ENCODE measurements at places on chromosomes 1 and 21.
A peak's percentile ranks its signal among the peaks of the same experiment; 100 is the strongest.

DNA sequence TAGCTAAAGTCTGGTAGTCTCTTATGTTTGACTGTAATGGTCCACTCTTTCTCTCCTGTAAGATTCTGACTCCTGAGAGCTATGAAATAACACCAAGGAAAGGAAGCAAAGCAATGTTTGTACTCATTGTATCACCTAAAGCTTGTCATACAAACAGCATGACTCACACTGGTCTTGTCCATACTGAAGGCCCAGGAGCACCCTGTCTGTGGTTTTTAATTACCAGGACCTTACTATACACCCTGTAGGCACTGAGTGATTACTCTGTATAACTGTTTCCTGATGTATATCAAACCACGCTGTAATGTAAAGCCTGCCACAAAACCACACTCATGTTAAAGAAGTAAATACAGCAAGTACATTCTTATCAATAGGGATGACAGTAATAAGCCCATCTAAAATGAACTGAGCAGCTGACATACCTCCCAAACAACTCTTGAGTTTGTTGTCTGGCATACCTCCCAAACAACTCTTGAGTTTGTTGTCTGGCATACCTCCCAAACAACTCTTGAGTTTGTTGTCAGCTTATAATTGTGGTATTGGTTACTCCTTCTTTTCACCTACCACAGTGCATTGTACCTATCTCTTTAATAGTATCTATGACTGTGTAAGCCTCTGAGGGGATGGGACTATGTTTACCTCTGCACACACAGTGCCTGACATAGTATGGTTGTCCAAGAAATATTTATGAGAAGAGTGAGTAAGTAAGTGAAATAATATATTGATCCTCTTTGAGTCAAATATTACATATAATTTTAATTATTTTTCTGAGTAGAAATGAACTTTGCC lies 11.6 kb upstream of the TNFSF18 start:
- peak; percentile 83 for DNase-seq

DNA sequence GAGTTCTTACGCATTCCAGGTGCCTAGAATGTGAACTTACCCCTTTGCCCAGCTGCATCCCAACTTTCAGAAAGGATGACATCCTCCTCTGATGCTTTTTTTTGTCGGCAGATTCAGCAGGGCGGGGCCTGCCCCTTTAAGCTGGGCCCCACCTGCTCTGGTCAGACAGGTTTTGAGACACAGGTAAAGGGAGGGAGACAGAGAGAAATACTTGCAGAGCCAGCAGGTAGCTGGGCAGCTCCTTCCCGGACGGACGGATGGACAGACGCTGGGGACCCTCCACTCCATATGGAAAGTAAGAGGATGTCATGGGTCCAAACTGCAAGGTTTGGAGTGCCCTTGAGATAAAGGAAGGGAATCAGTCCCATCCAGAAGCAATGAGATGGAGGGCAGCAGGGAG lies at the start of gene TMEM79:
Gene TMEM79 (plus strand): TSS at position 214 of the 400 bp plus-strand sequence. CDS start 902 bp downstream, outside the sequence.
- no peak for DNase-seq

DNA sequence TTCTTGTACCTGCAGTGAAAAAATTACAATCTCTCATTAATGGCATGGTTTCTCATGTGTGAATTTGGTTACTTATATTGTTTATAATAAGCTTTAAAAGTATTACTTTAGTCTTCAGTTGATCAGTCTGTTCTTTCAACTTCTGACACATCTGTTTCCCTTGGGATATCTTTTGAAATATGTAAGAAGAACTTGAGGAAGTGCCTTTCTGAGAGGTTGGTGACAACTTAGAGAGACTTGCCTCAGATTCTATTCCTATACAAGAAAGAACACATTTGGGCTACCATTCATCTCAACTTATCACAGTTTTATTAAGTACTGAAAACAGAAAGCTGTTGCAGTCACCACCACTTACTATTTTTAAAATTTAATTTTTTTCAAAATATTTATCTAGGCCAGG lies 8.1 kb downstream of the AKNAD1 start:
- no peak for DNase-seq

DNA sequence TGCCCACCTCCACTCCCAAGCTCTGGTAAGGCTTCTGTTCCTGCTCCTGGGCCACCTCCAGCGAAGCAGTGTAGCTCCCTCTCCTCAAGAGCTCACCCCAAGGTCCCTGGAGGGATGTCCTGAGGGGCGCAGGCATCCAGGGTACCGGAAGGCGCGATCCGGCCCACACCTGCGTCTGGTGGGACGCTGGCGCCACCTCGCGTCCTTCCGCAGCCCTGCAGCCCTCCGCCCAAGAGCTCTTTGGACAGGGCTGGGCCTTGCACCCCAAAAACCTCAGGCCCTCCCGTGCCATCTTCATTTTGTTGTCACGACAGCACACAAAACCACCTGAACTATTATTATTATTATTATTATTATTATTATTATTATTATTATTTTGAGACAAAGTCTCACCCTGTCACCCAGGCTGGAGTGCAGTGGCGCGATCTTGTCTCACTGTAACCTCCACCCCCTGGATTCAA lies 49.2 kb upstream of the PAX7 start:
- DNase-seq, result no peak

- DNase-seq, result peak; percentile 97
These were observed 61.7 kb upstream of the DNAJC6 start for GRCh38 chr1:65247419-65248359.

DNA sequence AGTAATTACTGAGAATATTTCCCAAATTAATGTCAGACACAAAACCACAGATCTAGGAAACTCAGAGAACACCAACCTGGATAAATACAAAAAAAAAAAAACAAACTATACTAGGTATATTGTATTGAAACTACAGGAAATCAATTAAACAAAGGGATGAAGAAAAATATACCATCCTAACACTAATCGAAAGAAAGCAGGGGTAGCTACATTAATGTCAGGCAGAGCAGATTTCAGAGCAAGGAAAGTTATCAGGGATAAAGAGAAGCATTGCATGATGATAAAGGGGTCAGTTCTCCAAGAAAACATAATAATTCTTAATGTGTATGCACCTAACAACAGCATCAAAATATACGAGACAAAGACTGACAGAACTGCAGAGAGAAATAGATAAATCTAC lies 89.9 kb downstream of the TOMM20 start:
- no peak for DNase-seq

GRCh38 chr1:197521118-197521739 lies 253.2 kb downstream of the CRB1 start:
- DNase-seq, result peak; percentile 53

DNA sequence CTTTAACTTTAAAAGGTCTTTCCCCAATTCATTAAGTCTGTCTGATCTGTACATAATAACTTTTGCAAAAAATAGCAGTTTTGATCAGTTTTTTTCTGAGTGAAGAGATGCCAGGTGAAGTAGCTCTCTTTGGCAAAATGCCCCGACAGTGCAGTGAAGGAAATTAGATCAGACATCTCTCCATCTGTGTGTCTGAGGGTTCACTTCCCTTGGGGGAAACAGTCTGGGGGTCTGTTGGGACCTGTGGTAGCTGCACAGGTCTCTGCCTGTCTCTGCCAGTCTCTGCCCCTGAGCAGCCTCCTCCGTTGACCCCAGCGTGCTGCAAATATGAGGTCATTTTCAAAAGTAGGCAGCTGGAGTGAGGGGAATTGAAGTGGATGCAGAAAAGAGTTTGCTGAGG lies 54.5 kb downstream of the TBCE start:
- DNase-seq, result no peak

DNA sequence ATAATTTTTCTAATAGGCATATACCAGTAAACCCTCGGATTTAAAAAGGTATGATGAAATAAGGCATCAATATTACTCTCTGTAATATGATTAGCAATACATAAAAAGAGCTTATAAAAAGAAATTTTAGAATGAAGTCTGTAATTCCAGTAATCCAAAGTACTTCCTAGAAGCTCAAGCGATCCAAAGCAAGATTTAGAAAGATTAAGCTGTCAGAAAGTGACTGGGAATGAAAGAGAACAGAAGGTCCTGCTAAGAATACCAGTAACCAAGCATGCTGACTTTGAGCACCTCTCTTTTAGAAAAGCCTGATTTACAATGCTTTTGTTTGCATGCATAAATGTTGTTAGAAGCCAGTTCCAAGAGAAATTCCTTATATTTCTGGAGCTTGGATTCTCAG lies 125.1 kb downstream of the GIPC2 start:
- no peak for DNase-seq

- DNase-seq, result peak; percentile 72
These were observed 61.4 kb downstream of the ACBD3 start for GRCh38 chr1:226125097-226125630.

- peak; percentile 40 for DNase-seq
These were observed 112.3 kb downstream of the AK5 start for GRCh38 chr1:77394166-77394565.

- peak; percentile 51 for DNase-seq
These were observed 1.9 kb downstream of the MANEAL start for GRCh38 chr1:37795340-37796125.

- DNase-seq, result peak; percentile 91
These were observed 40.1 kb downstream of the SLC2A7 start for GRCh38 chr1:8985915-8986813.

DNA sequence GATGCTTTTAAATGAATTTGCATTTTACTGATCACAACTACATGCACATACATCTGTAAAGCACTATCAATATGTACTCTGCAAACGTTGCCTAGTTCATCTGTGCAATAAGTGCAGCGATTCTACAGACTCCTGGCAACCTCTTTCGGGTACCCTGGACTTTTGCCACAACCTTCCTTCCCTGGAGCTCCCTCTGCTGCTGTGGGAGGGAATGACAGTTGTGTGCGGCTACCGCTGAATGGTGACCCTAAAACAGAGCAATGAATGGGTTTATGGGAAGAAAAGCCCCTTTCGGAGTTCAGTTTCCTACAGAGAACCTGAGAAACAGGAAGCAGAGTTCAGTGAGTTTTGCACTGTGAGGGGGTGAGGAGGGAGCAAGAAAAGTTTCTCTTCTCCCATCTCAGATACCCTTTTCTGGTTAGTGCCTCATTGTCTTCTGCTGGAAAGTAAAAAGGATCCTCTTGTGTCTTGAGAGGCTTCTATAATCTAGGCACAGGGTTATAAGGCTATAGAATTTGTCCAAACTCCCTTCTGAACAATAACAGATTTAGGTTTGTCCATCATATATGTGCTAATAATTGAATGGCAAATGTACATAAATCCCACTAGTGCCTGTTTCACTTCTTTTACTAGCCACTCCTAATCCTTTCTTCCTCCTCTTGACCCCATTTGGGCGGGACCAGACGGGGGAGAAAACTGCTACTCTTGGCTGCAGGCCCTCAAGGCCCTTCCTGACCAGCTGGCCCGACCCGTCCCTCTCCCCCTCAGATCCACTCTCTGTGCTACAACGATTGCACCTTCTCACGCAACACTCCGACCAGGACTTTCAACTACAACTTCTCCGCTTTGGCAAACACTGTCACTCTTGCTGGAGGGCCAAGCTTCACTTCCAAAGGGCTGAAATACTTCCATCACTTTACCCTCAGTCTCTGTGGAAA lies 19.8 kb upstream of the SARS1 start:
- peak; percentile 39 for DNase-seq

- no peak for DNase-seq
These were observed 4.3 kb upstream of the CPLANE2 start for GRCh38 chr1:16241221-16241708.

- DNase-seq, result no peak
These were observed 3.7 kb upstream of the RHEX start for GRCh38 chr1:206049293-206049692.

- DNase-seq, result no peak
These were observed 5.4 kb upstream of the TNFRSF4 start for GRCh38 chr1:1219341-1219740.
